ENCODE measurements at places on chromosomes 4 and X. TPM values are rescaled to one million over a fixed set of nuclear protein-coding genes. Genes with fewer than 3 reads are reported as not detected.

PNMA6A gene
- 0.93 TPM for total RNA-seq

USP17L30 gene
- total RNA-seq, result not detected

C4orf51 gene
- not detected for total RNA-seq

GAGE12E gene
- total RNA-seq, result not detected

NPNT gene
- under 0.01 TPM for total RNA-seq

UGT2B11 gene
- total RNA-seq, result not detected

ARR3 gene
- not detected for total RNA-seq

PDZD11 gene
- 44.9 TPM for total RNA-seq

VCX3B gene
- not detected for total RNA-seq

ADH6 gene
- not detected for total RNA-seq

PCDH19 gene
- 1.1 TPM for total RNA-seq

RNF212 gene
- total RNA-seq, result 0.36 TPM

UGT2B15 gene
- total RNA-seq, result not detected

AWAT2 gene
- 0.13 TPM for total RNA-seq

RIPPLY1 gene
- total RNA-seq, result not detected

PABPC1L2B gene
- total RNA-seq, result not detected

CCDC120 gene
- total RNA-seq, result 1.1 TPM

TSPAN5 gene
- 59.9 TPM for total RNA-seq

SLC25A43 gene
- total RNA-seq, result 21.7 TPM

HSFX2 gene
- total RNA-seq, result 0.13 TPM

ADGRG4 gene
- total RNA-seq, result under 0.01 TPM

PIR gene
- total RNA-seq, result 163 TPM

DCX gene
- total RNA-seq, result not detected

GAGE12H gene
- total RNA-seq, result not detected

NDP gene
- total RNA-seq, result 1.2 TPM

TBX22 gene
- not detected for total RNA-seq

RIBC1 gene
- total RNA-seq, result 0.13 TPM

KLHL8 gene
- total RNA-seq, result 18.2 TPM

HDX gene
- total RNA-seq, result 12.1 TPM

CXorf66 gene
- not detected for total RNA-seq

SAGE1 gene
- total RNA-seq, result not detected

GPRASP3 gene
- total RNA-seq, result 12.0 TPM

SEPSECS gene
- total RNA-seq, result 10.8 TPM

MAGED4B gene
- 1.2 TPM for total RNA-seq

FATE1 gene
- total RNA-seq, result not detected

CYSLTR1 gene
- not detected for total RNA-seq

SULT1E1 gene
- total RNA-seq, result 30.9 TPM

SMARCA1 gene
- total RNA-seq, result 18.4 TPM

ARMCX6 gene
- total RNA-seq, result 30.1 TPM

GPAT3 gene
- total RNA-seq, result 24.8 TPM

PFKFB1 gene
- total RNA-seq, result 0.07 TPM

XK gene
- 0.07 TPM for total RNA-seq

HGFAC gene
- 0.13 TPM for total RNA-seq

PAK3 gene
- total RNA-seq, result 1.1 TPM

FRAS1 gene
- 7.7 TPM for total RNA-seq

UGT2B10 gene
- not detected for total RNA-seq

PITX2 gene
- total RNA-seq, result not detected

DGAT2L6 gene
- not detected for total RNA-seq

Measured in thoracic aorta endothelial cell (primary cell).